ENCODE measurements at places on chromosomes 13 and 19.

DNA sequence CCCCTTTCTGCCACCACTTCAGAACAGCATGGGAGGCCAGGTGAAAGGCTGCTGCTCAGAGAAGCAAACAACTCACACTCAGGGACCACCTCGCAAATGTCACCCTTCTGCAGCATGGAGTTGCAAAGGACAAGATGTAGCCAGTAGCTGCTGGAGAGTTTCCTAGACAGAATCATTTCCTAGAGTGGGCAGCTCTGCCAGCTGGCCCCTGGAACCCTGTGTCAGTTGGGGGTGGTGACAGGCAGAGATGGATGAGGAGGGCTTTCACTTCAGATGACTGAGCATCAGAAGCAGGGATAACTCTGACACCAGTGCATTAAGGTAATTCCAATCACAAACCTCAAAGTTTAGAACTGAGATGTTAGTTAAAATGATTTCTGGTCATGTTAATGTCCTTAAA, 34.4 kb upstream of the EPHX3 start:
- DNase-seq, result no peak

GRCh38 chr13:52830946-52831345, 17.5 kb downstream of the PCDH8 start:
- no peak for DNase-seq

- DNase-seq, result no peak
These were observed 30.0 kb downstream of the CEACAM1 start for GRCh38 chr19:42498169-42498757.

GRCh38 chr19:13066933-13067807, 35.5 kb downstream of the LYL1 start:
- no peak for DNase-seq

DNA sequence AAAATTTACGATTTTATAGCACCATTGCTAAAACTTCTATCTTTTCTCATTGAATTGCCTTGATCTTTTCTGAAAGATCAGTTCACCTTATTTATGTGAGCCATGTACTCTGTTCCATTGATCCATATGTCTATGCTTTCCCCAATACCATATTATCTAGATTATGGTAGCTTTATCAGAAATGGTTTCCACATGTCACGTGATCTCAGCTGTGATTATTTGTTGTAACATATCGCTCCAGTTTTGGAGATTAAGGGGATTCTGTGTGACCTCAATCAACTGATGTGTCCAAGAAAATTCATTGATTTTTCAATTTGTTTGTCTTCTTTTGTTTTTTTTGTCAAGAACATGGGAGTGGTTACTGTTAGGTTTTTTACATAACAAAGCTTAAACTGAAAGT, 1114.5 kb upstream of the ATXN8OS start:
- no peak for DNase-seq

DNA sequence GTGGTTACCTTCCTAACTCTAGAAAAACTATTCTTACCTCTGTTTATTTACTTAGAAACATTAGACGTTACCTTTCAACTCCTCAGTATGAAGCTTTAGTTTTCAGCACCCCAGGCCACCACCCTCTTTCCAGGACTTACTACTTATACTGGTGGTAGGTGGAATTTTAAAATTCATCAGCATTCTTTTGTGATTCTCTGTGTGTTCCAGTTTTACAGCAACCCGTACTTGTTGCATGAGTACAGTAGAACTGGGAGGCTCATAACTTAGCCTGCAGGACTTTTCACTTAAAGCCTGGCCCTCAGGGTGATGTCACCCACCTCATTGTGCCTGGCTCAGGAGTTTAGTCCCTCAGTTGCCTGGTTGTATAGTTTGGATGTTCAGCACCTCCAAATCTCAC, 49.4 kb upstream of the ALOX5AP start:
- DNase-seq, result no peak

GRCh38 chr19:7674010-7675005, 2.6 kb upstream of the MCEMP1 start:
- peak; percentile 87 for DNase-seq

DNA sequence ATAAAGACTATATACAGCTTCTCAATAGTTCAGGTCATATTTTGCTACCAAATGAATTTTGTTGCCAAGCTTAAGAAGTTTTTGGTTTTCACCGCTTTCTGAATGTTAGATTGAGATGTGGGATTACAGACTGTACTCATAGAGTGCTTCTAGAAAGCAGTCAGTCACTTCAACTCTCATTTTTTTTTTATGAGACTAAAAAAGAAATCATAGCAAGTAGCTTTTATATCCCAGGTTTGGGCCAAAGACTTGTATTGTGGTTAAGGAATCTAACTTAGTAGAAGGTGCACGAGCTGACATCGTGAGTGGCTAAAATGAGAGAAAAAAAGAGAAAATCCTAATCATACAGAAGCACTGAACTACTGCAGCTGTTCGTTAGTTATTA, 2.2 kb upstream of the USPL1 start:
- no peak for DNase-seq

DNA sequence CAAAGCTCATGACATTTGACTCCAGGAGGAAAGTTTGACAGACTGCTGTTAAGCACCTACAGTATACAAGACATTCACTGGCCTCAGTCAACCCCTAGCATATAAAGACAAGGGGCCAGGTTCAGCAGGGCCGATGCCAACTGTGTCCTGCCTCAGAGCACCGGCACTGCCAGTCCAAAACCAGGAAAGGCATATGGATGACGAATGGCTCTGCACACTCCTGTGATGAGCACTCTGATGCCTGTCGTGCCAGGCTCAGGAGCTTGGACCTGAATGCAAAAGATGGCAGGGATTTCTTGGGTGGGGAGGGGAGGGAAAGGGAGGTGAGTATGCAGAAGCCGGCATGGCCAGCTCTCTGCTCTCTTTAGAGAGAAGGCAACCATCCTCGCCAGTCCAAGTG, 38.9 kb downstream of the COL4A1 start:
- DNase-seq, result no peak

DNA sequence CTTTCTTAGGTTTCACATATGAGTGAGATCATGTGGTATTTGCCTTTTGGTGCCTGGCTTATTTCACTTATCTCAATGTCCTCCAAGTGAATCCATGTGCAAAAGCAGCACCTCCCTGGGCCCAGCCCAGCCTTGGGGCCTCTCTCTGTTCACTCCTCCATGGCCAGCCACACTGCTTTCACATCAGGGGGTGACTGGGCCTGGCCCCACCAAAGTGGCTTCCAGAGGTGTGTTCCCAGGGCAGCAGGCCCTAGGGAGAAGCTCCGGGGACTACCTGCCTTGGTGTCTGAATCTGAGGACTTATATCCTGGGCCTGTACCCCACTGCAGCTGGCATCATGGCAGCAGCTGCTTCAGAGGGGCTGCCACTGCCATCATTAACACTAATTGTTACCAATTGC, 829.9 kb upstream of the SLITRK5 start:
- DNase-seq, result no peak

GRCh38 chr13:68523838-68524424, 1293.8 kb upstream of the PCDH9 start:
- no peak for DNase-seq

DNA sequence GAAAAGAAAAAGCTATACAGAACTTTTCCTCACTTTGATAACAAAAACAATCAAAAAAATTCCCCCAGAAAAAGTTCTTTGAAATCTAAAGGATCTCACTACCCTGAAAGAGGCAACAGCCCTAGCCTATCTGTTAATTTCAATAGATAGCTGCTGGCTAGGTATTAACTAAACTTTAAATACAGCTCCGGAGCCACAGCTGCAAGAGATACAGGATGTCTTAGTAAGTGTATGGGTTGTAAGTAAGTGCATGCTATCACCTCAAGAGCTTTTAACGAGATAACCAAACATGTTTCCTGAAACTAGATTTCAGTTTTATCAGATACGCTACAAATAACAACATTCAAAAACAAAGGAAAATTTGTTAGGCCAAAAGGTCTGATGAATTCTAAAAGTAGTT, 148.4 kb downstream of the KLF12 start:
- DNase-seq, result no peak

DNA sequence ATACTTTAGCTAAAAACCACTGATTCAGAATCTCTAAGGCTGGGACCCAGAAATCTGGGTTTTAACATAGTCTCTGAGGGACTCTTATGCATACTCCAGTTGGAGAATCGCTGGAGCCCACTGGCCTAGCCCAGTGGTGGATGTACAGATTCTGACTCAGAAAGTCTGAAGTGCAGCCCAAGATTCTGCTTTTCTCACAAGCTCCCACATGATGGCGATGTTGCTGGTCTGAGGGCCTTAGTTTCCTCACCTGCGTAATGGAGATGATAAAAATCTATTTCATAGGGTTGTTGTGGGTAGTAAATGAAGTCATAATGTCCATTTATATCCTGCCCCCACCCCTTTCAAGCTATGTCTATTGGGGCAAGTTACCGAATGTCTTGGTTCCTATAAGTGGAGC, 7.7 kb upstream of the CDADC1 start:
- DNase-seq, result peak; percentile 62

DNA sequence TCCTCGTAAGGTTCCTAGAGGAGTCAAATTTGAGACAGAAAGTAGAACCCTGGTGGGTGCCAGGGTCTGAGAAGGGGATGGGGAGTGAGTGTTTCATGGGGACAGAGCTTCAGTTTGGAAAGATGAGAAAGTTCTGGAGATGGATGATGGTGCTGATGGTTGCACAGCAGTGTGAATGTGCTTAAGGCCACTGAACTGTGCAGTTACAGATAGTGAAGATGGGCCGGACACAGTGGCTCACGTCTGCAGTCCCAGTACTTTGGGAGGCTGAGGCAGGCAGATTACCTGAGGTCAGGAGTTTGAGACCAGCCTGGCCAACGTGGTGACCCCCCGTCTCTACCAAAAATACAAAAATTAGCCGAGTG, 917 bp downstream of the SPC24 start:
- DNase-seq, result no peak

DNA sequence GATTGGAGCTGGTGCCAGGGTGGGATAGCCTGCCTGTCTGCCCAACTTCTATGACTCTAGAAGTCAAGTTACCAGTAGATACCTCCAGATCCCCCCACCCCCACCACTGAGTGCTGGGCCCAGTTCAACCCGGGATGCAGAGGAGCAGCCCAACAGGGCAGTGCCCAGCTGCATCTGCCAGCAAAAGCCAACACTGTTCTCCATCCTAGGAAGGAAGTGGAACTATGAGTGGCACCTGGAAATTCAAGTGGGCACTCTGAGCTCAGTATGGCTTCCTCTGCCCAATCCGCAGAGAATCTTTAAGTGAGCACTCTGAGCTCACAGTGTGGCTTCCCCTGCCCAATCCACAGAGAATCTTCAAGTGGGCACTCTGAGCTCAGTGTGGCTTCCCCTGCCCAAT, 14.2 kb downstream of the TUBGCP3 start:
- no peak for DNase-seq

DNA sequence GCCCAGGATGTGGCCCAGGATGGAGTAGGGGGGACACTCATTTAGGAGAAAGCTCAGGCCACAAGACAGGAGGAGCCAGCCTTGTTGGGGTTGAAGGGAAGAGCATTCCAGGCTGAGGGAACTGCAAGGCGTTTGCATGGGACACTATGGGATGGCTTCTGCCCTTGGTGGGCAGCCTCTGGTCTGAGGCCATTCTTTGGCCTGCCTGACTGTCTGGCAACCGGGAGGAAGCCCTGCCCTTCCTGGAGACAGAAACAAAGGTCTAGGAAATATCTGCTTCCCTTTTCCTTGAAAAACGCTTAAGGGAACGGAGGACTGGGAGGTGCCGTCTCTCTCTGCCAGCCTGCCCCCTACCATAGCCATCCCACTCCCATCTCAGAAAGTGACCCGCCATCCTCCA, 2.8 kb upstream of the ICAM1 start:
- DNase-seq, result no peak

- DNase-seq, result no peak
These were observed 628.8 kb downstream of the SLITRK6 start for GRCh38 chr13:85170372-85170771.

GRCh38 chr19:2394054-2394441, 33.3 kb downstream of the TIMM13 start:
- DNase-seq, result no peak

DNA sequence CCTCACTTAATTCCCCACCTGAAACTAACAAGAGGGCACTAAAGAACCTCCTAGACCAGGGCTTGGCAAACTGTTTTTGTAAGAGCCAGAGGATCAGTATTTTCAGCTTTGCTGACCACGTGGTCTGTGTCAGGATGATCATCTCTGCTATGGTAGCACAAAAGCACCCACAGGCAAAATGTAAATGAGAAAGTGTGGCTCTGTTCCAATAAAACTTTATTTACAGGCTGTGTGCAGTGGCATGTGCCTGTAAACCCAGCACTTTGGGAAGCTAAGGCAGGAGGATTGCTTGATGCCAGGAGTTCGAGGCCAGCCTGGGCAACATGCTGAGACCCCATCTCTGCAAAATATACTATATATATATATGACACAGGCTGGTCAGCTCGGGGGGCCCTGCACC, 31.2 kb downstream of the DNMT1 start:
- no peak for DNase-seq

- DNase-seq, result no peak
These were observed 17.1 kb downstream of the CLN5 start for GRCh38 chr13:77009011-77009410.

DNA sequence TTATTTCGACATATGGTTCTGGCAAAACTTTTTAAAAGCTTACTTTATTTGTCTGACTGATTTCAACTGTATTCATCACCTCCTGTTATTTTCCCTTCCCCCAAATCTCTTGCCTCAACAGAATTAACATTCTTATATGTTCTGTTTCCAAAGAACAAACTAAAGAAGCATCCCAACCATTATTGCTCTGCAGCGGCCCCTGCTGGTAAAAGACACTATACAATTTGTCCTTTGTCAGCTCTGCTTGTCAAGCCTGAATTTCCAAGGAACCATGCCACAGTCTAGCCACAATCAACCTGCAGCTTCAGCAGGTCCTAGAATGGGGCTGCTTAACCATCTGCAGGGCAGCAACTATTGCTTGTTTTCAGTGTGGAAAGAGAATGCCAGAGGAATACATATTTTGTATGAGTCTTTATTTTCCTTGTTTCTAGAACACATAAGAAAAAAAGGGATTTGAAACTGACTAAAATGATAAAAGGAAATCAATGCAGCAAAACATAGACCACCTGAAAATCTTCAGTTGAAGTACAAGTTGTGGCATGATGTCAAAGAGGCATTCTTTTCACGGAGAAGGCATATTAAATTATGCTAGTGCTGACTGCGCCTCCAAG, 845.3 kb downstream of the DIAPH3 start:
- DNase-seq, result peak; percentile 50

- DNase-seq, result peak; percentile 2
These were observed 732 bp upstream of the MAP1S start for GRCh38 chr19:17718550-17718946.

DNA sequence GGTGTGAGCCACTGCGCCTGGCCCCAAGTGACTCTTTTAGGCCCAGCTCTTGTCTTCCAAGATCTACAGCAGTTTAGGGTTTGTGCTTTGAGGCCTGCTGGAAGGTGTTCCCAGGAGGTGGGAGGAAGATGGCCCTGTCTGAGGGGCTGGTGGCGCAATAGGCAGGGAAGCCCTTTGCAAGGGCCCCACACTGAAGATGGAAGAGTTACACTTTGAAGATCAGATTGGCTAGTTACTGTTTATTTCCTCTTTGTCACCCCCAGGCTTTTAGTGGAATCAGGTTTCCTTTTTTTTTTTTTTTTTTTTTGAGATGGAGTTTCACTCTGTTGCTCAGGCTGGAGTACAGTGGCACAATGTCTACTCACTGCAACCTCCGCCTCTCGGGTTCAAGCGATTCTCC, 1.9 kb upstream of the RABAC1 start:
- no peak for DNase-seq

GRCh38 chr19:11191934-11192333, 5.4 kb downstream of the KANK2 start:
- DNase-seq, result no peak

- DNase-seq, result no peak
These were observed 14.3 kb downstream of the VSTM2B start for GRCh38 chr19:29540114-29540513.
